GF-D8 (cell line): ENCODE measurements at places on chromosomes 1 and 21.
A peak's percentile ranks its signal among the peaks of the same experiment; 100 is the strongest.

GRCh38 chr21:17925899-17926298 is 106.7 kb upstream of the C21orf91 start:
- no peak for DNase-seq

- DNase-seq = no peak
Observed at GRCh38 chr1:33610864-33611455, 138.5 kb downstream of the ZSCAN20 start.

GRCh38 chr1:172900376-172900997 is 150.3 kb downstream of the TNFSF18 start:
- peak; percentile 54 for DNase-seq

GRCh38 chr1:192080684-192081083 is 77.6 kb upstream of the RGS18 start:
- DNase-seq = no peak

- DNase-seq = no peak
Observed at GRCh38 chr1:177948336-177948972, 21.4 kb downstream of the SEC16B start.

DNA sequence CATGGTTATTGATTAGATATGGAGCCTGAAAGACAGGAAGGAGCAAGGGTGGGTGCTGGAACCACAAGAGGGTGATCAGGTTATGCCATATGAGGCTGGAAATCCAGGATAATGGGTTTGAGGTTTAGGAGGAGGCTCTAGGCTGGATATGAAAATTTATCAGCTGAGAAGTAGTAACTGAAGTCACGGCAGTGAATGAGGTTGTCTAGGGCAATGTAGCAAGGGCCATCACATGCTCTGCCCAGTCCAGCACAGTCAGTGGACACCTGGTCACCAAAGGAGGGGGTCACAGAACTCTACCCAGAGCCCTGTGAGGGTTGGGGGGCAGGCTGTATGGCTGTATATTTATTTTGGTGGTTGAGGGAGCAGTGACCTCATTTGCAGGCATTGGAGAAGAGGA is 10.5 kb upstream of the TMEM61 start:
- no peak for DNase-seq

- peak; percentile 11 for DNase-seq
Observed at GRCh38 chr1:16960560-16961296, 19.7 kb downstream of the MFAP2 start.

DNA sequence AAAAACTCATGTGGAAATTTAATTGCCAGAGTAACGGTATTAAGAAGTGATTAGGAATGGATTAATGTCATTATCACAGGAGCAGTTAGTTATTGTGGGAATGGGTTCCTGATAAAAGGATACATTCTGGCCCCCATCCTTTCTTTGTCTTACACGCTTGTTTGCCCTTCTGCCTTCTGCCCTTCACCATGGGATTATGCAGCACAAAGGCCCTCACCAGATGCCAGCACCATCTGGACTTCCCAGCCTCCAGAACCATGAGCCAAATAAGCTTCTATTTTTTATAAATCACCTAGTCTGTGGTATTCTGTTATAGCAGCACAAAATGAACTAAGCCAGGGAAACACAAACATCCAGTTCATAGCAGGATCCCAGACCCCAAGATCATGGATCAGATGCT is 33.9 kb upstream of the POU2F1 start:
- DNase-seq = no peak

- DNase-seq = no peak
Observed at GRCh38 chr1:191963781-191964455, 194.3 kb upstream of the RGS18 start.

DNA sequence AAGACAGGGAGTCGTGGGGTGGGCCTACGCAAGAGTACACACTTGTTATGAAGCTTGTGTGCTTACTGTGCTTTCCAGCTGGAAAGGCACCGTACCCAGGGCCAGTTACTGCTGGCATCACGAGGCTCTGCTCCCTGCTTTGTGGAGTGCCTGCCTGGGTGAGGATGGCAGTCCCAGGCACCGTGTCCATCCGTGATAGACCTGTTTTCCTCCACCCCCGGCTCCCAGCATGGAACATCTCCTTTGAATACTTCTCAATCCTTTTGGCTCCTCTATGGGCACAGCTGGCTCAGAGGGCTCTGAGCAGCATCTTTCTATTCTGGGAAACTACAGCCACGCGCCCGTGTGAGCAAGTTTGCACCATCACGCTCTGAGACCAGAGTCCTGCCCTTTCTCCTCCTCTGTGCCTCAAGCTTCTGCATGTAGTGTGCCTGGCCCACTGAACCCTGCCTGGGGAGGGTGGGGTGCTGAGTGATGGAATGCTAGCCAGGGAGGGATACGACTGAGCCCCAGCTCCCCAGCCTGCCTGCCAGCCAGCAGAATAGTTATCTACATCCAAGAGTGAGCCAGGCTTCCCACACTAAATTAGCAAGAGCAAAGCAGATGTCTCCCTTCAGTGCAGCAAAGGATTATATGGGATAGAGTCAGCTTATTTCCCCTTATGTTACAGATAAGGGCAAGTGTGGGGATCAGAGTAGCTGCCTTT is 7.1 kb upstream of the TNR start:
- no peak for DNase-seq

DNA sequence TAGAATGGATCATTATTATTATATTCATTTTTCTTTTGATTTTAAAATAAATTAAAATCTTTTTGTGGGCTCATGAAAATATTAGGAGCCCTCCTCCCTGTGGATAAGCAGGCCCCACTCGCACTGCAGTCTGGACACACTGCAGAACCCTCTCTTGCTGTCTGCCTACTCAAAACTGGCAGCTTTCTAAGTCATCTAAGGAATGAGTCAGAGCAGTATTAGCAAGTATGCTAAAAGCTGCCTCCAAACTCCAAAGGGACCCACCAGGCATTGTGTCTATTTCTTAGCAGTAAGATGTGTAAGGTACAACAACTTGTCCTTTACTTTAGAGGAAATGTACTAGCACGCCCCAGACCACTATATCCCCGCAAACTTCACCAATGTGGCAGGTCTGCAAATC is 108.8 kb downstream of the SYF2 start:
- DNase-seq = no peak

- no peak for DNase-seq
Observed at GRCh38 chr1:23957096-23957495, 2.5 kb upstream of the PNRC2 start.
